Fibroblast of pulmonary artery (primary cell): ENCODE measurements at places on chromosomes 12 and 14.

DNA sequence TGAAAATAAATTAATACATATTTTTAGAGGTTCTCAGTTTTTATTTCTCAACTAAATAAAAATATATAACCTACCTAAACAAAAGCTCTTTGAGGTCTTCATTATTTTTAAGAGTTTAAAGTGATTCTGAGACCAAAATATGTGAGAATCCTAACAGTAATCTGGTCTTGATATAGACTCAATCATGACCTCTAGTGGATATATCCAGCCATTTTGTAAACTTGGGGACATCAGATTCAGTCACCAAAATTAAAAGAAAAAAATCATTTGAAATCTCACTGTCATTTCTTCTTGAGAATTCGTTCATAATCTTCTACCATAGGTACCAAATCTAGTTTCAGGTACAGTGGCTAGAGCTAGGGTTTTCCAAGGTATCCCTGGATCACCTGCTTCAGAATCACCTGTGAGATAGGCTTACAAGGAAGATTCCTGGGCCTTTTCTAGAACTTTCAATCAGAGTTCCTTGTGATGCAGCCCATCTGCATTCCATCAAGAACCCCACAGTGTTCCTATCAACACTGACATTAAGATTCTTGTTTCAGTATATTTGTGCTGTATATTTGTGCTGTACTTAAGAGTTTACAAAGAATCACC is 214.9 kb downstream of the ADAMTS20 start:
- peak; percentile 72 for DNase-seq

DNA sequence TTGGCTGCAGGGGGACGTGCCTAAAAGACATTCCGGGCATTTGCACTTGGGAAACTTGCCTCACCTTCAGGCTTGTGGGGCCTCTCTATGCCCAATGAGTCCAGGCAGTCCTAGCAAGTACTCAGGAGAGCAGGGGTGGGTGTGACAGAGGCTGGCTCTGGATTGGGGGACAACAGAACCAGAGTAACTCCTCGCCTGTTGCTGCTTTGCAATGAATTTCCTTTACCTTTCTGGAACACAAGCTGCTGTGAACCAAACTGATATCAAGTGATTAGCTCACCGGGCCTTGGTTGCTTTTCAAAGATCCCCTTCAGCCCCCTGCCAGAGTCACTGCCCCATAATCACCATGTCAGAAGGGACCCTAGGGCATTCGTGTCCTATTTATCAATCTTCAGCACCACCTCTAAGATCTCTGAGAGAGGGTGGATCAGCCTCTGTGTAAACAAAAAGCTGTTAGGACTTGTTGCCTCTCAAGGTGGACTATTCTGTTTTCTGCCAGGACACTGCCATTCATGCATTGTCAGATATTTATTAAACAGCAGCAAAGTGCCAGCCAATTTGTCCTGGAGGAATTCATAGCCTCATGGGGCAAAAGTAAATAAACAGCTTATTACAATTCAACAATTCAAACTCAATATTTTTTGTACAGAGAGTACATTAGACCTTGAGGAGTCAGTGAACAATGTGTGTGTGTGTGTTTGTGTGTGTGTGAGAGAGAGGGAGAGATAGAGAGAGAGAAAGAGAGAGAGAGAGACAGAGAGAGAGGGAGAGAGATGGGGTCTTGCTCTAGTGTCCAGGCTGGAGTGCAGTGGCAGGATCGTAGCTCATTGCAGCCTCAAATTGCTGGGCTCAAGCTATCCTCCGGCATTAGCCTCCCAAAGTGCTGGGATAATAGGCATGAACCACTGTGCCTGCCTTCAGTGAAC is 11.3 kb downstream of the NFATC4 start:
- no peak for DNase-seq

GRCh38 chr12:105613887-105614286 is 283.4 kb downstream of the C12orf75 start:
- peak; percentile 45 for DNase-seq

DNA sequence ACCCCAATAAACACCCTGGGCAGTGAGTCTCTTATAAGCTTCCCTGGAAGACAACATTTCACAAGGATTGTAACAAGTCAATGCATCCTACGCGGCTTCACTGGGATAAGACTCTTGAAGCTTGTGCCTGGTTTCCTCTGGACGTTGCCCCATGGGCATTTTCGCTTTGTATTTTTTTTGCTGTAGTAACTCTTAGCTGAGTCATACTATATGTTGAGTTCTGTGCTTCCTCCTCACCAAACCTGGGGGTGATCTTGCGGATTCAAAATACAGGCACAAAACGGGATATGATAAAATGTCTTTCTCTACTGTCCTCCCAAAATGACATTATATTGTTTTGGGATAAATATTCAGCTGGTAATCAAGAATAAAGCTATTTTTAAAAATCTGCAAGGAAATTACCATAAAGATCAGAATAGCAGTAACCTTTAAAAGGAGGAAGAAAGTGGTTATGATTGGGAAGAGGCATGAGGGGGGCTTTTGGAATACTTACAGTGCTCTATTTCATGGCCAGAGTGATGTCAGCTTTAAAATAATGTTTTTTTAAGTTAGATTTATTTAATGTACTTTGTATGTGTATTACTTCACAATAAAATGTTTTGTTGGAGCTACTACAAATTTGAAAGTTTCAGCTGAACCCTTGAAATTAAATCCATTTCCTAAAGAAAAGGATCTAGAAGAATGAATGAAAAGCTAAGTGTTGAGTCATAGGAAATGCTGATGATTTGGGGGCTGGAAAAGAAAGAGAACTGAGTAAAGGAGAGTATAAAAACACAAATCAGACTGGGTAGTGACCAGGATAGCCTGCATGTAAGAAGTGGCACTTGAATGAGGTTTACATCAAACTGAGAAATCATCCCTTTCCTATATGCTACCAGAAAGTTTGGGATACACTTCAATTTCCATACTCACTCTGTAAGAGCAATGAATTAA is 14.7 kb downstream of the BTBD7 start:
- DNase-seq = peak; percentile 73
